ENCODE measurements at places on chromosomes 2 and 18. TPM values are rescaled to one million over a fixed set of nuclear protein-coding genes. Genes with fewer than 3 reads are reported as not detected.
A peak's percentile ranks its signal among the peaks of the same experiment; 100 is the strongest.

GRCh38 chr2:568639-569235 is 108.5 kb downstream of the TMEM18 start:
- H3K36me3 ChIP-seq = no peaks in the 10 kb centered on the region
- H3K4me1 ChIP-seq = no peaks in the 10 kb centered on the region
- no peak overlapping the region for H3K4me3 ChIP-seq
- H3K27ac ChIP-seq = no peak overlapping the region
- no peak for DNase-seq

- no peaks in the 10 kb centered on the region for H3K36me3 ChIP-seq
- H3K4me1 ChIP-seq = no peaks in the 10 kb centered on the region
- no peak for DNase-seq
- no peak overlapping the region for H3K4me3 ChIP-seq
- no peak overlapping the region for H3K27ac ChIP-seq
Observed at GRCh38 chr2:129273266-129274037, 706.0 kb upstream of the RAB6C start.

DNA sequence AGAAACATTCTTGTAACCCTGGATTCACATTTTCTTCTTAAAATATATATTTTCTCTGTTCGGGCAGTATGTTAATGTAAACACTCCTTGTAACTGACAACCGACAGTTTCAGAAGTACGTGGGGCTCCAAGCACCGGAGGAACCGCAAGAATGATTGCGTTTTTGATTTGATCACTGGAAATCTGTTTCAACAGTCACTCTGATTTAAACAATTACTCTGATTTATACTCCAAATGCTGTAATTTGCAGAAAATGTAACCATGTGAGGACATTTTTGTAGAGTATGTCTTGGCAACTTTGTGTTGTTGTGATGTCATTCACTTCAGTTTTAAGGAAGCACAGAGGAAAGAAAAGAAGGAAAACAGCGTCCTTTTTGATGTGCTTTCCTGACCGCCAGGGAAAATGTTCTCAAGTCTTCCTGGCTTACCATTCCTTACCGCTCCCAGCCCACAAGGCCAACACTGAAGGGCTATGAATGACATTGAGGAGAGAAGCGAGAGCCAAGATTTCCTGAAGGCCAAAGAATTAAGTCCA is 77.7 kb downstream of the APOB start:
- peaks cover 5% of the 10 kb centered on the region for H3K27me3 ChIP-seq
- no peak for DNase-seq
- H3K36me3 ChIP-seq = no peaks in the 10 kb centered on the region
- H3K4me3 ChIP-seq = no peak overlapping the region
- H3K27ac ChIP-seq = no peak overlapping the region

- peak; percentile 23 for DNase-seq
- H3K36me3 ChIP-seq = no peaks in the 10 kb centered on the region
- peaks cover 2% of the 10 kb centered on the region for H3K27me3 ChIP-seq
- H3K4me3 ChIP-seq = no peak overlapping the region
- H3K4me1 ChIP-seq = no peaks in the 10 kb centered on the region
Observed at GRCh38 chr2:47243596-47244323, 88.7 kb upstream of the STPG4 start.

- H3K27me3 ChIP-seq = peaks cover 35% of the 10 kb centered on the region
- no peaks in the 10 kb centered on the region for H3K36me3 ChIP-seq
Observed at GRCh38 chr18:2846636-2847316, at the start of gene EMILIN2. TSS of gene EMILIN2 (plus strand) at chr18:2847006. CDS start at chr18:2847189, 183 bp downstream.

- H3K36me3 ChIP-seq = no peaks in the 10 kb centered on the region
- no peak overlapping the region for H3K27ac ChIP-seq
- H3K27me3 ChIP-seq = peaks cover 1% of the 10 kb centered on the region
- H3K4me1 ChIP-seq = no peaks in the 10 kb centered on the region
- no peak for DNase-seq
- no peak overlapping the region for H3K4me3 ChIP-seq
Observed at GRCh38 chr2:18170642-18171041, 292.2 kb downstream of the KCNS3 start.

- H3K4me3 ChIP-seq = no peak overlapping the region
Observed at GRCh38 chr2:146762786-146763185, 1082.0 kb upstream of the ACVR2A start.

DNA sequence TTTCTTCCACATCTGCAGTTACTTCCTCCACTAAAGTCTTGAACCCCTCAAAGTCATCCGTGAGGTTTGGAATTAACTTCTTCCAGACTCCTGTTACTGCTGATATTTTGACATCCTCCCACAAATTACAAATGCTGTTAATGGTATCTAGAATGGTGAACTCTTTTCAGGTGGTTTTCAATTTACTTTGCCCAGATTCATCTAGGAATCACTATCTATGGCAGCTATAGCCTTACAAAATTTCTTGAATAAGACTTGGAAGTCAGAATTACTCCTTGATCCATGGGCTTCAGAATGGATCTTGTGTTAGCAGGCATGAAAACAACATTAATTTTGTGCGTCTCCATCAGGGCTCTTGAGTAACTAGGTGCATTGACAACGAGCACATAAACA is 19.9 kb downstream of the EPAS1 start:
- no peak for DNase-seq
- H3K27ac ChIP-seq = no peak overlapping the region
- peaks cover 5% of the 10 kb centered on the region for H3K27me3 ChIP-seq
- H3K4me1 ChIP-seq = no peaks in the 10 kb centered on the region
- no peak overlapping the region for H3K4me3 ChIP-seq
- no peaks in the 10 kb centered on the region for H3K36me3 ChIP-seq

GRCh38 chr18:3053081-3053480 is 40.1 kb upstream of the LPIN2 start:
- no peaks in the 10 kb centered on the region for H3K36me3 ChIP-seq
- DNase-seq = no peak
- peaks cover 33% of the 10 kb centered on the region for H3K4me1 ChIP-seq
- H3K27ac ChIP-seq = peak overlapping the region; percentile 48
- H3K27me3 ChIP-seq = no peaks in the 10 kb centered on the region

- H3K4me1 ChIP-seq = no peaks in the 10 kb centered on the region
- H3K4me3 ChIP-seq = no peak overlapping the region
- no peaks in the 10 kb centered on the region for H3K27me3 ChIP-seq
- H3K27ac ChIP-seq = no peak overlapping the region
Observed at GRCh38 chr2:40199771-40200170, 252.1 kb downstream of the SLC8A1 start.

DNA sequence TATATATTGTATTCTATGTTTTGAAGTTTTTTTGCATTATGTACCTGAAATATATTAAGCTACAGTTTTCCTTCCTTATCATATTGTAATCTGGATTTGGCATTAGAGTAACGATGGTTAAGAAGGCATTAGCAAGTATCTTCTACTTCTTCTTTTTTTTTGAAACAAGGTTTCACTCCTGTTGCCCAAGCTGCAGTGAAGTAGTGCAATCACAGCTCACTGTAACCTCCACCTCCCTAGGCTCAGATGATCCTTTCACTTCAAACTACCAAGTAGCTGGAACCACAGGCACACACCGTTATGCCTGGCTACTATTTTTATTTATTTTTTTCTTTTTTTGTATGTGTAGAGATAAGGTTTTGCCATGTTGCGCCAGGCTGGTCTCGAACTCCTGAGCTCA is 201.1 kb downstream of the ZNF804A start:
- no peaks in the 10 kb centered on the region for H3K36me3 ChIP-seq
- H3K4me1 ChIP-seq = no peaks in the 10 kb centered on the region
- no peak for DNase-seq
- no peak overlapping the region for H3K4me3 ChIP-seq

- no peak overlapping the region for H3K4me3 ChIP-seq
- no peaks in the 10 kb centered on the region for H3K27me3 ChIP-seq
- peaks cover 19% of the 10 kb centered on the region for H3K36me3 ChIP-seq
- peak overlapping the region; percentile 54 for H3K27ac ChIP-seq
- no peak for DNase-seq
- no peaks in the 10 kb centered on the region for H3K4me1 ChIP-seq
Observed at GRCh38 chr2:196853301-196854087, 44.3 kb upstream of the C2orf66 start.

DNA sequence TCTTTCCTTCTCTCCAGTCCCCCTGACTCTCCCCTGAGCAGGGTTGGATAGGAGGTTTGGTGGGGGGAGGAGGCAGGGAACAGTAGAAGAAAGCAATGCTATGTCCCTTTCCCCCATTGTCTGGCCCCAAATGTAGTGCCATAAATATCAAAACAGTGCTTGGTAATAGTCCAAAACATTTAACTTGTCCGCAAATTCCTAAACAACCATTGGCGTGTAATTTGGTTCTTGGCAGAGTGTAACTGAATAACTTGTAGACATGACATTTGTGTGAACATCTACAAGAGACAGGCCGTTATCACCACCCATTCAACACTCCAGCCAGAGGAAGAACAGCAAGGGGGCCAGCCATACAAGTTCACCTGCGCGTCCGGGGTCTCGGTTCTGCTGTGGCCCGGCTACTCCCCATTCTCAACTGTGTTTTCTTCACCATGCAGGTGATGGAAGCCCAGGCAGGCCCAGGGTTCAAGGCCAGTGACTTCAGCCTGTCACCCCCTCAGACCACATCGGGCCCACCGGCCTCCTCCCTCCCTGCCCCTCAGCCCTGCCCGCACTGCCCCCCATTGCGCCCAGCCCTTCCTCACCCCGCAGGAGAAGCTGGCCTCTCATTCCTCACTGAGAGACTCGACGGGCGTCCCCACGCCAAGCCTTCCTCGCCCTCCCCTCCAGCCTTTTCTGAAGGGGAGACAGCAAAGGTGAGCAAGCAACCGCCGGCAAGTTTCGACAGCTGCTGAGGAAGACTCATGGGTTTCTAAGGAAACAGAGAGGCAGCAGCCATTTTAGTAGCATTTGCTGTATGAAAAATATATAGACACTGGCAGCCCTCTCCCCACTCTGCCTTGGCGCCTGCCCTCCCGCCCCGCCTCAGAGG is 699 bp upstream of the RAPGEF4 start:
- H3K4me1 ChIP-seq = peaks cover 9% of the 10 kb centered on the region
- no peak for DNase-seq
- no peak overlapping the region for H3K27ac ChIP-seq
- peak overlapping the region; percentile 66 for H3K4me3 ChIP-seq
- H3K36me3 ChIP-seq = peaks cover 2% of the 10 kb centered on the region
- H3K27me3 ChIP-seq = peaks cover 49% of the 10 kb centered on the region

DNA sequence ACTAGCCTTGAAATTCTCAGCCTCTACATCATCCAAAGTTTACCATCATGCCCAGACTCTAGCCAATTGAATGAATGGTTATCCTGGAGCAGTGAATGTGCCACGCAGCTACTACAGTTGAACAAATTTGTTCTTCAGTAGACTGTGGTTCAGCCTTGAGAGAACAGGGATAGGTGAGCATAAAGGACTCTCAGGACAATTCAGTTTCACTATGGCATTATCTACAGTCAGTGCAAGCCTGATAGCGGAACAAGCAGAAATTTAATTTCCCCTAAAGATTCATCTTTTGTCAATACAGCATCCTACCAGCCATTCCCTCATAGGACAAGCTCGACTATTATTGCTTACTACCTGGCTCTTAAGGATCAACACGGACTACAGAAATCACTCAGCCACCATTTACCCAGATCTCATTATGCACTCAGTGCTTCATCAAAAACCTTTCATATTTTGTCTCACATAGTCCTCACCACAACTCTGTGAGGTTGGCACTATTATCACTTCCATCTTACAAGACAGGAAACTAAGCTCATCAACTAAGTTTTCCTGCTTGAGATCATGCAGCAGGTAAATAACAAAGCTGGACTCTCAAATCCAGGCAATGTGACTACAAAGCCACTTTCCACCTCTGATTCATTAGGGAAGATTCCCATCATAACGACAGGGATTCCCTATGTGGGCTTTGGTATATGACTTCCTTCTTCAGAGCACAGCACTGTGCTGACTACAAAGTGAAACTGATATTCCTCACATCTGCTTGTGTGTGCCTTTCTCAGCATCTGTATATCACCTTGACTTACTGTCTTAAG is 181.5 kb upstream of the ACVR2A start:
- peak overlapping the region; percentile 78 for H3K4me3 ChIP-seq
- peak overlapping the region; percentile 89 for H3K27ac ChIP-seq
- H3K36me3 ChIP-seq = no peaks in the 10 kb centered on the region
- H3K27me3 ChIP-seq = no peaks in the 10 kb centered on the region
- no peak for DNase-seq

- no peaks in the 10 kb centered on the region for H3K27me3 ChIP-seq
- DNase-seq = no peak
- no peak overlapping the region for H3K4me3 ChIP-seq
- H3K27ac ChIP-seq = no peak overlapping the region
Observed at GRCh38 chr2:72527424-72527823, 298.4 kb downstream of the EXOC6B start.

DNA sequence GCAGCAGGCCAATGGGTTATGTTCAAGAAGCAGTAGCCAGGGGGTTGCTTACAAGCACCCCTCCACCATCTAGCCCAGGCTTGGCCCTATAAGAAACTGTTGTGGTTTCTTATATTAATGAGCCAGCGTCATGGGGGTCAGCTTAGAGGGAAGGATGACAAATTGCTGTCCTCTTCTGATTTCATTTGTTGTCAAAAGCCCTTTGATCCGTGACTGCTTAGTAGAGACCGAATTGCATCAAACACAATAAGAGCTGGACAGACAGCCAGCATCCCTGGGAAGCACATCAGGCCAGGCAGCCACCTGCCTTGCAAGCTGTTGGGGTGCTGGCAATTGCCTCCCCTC is 206.6 kb upstream of the SETBP1 start:
- H3K4me3 ChIP-seq = no peak overlapping the region
- H3K27ac ChIP-seq = no peak overlapping the region
- DNase-seq = no peak
- H3K27me3 ChIP-seq = no peaks in the 10 kb centered on the region
- H3K36me3 ChIP-seq = no peaks in the 10 kb centered on the region

- peaks cover 39% of the 10 kb centered on the region for H3K4me1 ChIP-seq
- peaks cover 3% of the 10 kb centered on the region for H3K27me3 ChIP-seq
- H3K27ac ChIP-seq = peak overlapping the region; percentile 85
Observed at GRCh38 chr2:118013221-118013723, 598 bp downstream of the CCDC93 start.

DNA sequence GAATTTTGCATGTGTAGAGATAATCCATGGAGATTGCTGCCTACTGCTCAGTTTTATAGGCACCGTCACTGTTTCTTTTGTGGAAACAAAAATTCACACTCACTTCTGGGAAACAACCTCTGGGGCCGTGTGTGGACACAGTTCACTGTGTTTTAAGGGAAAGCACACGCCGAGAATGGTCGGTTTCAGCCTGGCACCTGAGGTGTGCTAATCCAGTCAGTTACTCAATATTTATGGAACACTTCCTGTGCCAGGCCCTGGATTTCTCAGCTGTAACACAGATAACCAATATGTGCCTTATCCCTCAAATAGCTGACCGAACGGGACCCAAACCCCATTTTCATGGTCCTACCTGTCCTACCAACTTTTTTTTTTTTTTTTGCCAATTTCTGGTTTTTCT is 179.6 kb downstream of the MGAT5 start:
- no peaks in the 10 kb centered on the region for H3K36me3 ChIP-seq
- H3K27ac ChIP-seq = no peak overlapping the region
- no peak for DNase-seq
- H3K4me3 ChIP-seq = no peak overlapping the region

THSD7B gene
- total RNA-seq = not detected

PTPRN gene
- not detected for total RNA-seq

CYP26B1 gene
- total RNA-seq = not detected

ZC3H6 gene
- total RNA-seq = 29.1 TPM

OTX1 gene
- total RNA-seq = not detected

GAREM2 gene
- 5.9 TPM for total RNA-seq

ICOS gene
- 36.1 TPM for total RNA-seq

VWA3B gene
- not detected for total RNA-seq

ONECUT2 gene
- total RNA-seq = not detected
